ENCODE measurements at places on chromosomes 12 and 14. TPM values are rescaled to one million over a fixed set of nuclear protein-coding genes. Genes with fewer than 3 reads are reported as not detected.

- DNase-seq, result peak; percentile 72
These were observed 1.4 kb downstream of the ATF1 start for GRCh38 chr12:50765095-50765911.

- peak; percentile 64 for DNase-seq
These were observed 6.3 kb downstream of the FLRT2 start for GRCh38 chr14:85535991-85536832.

DNA sequence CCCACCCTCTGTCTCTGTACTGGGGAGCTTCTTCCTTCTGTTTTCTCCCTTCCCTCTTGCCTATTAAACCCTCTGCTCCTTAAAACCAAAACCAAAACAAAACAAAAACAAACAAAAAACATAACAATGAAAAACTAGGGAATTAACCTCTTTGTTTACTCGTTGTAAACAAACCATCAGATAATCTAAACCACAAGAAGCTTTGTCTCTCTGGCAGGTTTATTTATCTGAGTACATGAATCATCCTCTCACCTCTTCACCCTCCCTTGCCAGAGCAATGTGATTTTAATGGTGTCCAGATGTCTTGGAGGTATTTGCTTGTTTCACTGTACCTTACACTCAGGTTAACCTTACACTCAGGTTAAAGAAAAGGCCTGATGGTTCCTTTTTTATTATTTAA is 66.1 kb downstream of the DYRK2 start:
- DNase-seq, result no peak

- no peak for DNase-seq
These were observed 51.3 kb downstream of the MARK3 start for GRCh38 chr14:103436533-103436932.

DNA sequence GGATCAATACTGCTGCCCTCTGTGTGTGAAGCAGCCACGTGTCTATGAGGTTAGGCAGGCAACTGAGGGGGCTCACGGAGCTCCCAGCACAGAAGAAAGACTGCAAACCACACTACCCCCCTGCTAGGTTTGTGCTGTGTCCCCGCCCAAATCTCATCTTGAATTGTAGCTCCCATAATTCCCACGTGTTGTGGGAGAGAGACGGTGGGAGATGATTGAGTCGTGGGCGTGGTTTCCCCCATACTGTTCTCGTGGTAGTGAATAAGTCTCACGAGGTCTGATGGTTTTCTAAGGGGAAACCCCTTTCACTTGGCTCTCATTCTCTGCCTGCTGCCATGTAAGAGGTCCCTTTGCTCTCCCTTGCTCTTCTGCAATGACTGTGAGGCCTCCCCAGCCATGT is 68.6 kb downstream of the ACTN1 start:
- peak; percentile 66 for DNase-seq

GRCh38 chr14:98704441-98704840 is 567.6 kb downstream of the BCL11B start:
- DNase-seq, result no peak

DNA sequence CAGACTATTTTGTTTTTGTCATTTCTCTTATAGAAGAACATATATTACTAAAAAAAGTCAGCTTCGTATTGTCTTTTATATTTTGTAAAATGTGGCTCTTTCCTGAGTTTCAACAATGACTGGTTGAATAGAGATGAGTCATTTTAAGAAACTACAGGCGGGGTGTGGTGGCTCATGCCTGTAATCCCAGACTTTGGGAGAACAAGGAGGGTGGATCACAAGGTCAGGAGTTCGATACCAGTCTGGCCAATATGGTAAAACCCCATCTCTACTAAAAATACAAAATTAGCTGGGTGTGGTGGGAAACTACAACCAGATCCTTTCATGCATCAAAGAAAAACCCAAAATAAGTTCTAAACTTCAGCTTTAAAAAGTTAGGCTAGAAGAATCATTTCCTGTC is 28.8 kb downstream of the HECTD4 start:
- no peak for DNase-seq

DNA sequence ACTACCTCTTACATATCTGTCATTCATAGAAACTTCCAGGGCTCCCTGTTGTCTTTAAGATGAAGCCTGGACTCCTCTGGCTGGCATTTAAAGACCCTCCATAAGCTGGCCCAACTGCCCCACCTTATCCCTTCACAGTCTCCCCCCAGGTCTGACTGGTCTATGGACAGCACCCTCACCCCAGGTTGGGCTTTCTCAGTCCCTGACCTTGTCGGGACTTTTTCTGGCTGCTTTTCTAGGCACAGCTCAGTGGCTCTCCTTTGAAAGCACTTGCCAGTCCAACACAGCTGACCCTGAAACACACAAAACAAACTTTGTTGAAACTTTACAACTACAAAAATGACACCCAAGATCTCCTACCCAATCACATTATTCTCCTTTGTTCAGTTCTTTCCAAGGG is 13.9 kb upstream of the MYH7 start:
- no peak for DNase-seq

DNA sequence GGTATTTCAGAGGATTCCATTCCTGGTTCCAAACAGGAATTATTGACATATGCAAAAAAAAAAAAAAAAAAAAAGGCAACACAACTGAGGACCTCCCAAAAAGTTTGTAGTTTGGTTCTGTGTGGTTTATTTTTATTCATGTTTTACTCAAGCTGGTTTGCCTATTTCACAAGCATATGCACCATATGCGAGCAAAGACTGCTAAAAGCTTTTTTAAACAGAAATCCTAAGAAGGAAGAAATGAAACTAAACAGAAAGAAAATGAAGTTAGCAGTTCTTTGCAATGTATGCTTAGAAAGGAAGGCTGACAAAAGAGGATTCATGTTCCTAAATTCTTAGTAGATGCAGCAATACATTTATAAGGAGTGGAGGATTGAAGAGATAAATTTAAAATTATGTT is 487.6 kb upstream of the FLRT2 start:
- no peak for DNase-seq

DNA sequence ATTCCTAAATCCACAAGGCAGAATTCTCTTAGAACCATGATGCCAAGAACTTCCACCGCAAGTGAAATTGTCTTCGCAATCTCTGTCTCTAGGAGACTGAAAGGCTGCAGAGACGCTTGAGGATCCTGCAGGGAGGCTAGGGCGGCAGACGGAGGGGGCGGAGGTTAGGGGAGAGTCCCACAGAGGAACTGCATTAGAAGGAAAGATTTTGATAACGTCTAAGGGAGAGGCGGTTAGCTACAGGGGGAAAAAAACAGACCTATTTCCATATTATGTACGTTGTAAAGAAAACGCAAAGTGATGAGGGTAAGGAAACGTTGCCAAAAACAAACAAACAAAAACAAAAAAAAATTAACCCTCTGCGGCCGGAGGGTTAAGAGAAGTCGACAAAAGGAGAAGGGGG is 595 bp downstream of the KLHL28 start:
- DNase-seq, result peak; percentile 58

- DNase-seq, result no peak
These were observed 454.1 kb upstream of the FLRT2 start for GRCh38 chr14:85075694-85076476.

- no peak for DNase-seq
These were observed 15.9 kb downstream of the GLIPR1L1 start for GRCh38 chr12:75350413-75350812.

GRCh38 chr14:65321370-65321875 is 91.1 kb upstream of the FUT8 start:
- peak; percentile 3 for DNase-seq

DNA sequence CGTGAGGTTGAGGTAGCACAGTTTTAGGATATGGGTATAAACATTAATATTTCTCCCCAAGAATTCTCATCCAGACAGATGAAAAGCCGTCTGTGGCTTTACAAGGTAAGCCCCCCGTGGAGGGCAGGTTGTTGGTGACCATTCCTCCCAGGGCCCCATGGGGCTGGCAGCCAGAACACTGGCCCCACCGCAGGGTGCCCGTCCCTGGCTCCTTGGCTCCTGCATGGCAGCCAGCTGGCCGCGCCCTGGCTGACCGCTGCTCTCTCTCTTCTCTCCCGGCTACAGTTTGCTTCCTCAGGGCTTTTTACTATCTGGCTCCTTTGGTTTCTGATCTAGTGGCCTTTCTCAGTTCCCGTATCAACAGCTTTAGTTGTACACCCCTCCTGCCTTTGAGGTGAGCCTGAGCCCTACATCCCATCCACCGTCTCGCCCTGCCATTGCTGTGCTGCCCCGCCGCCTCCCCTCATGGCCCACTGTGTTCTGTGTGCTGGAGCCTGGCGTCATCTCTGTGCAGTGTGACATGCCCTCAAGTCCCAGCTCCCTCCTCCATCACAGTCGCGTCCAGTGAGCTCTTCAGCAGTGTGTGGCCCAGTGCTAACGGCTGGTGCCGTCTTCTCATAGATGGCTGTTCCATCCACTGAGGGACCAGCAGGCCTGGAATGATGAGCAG is 25.8 kb downstream of the RAB35 start:
- DNase-seq, result no peak

- peak; percentile 48 for DNase-seq
These were observed 136.1 kb downstream of the FGD4 start for GRCh38 chr12:32535288-32535999.

GRCh38 chr14:65303190-65303898 is 109.2 kb upstream of the FUT8 start:
- no peak for DNase-seq

GRCh38 chr14:73777420-73777819 is 63.2 kb upstream of the PNMA1 start:
- DNase-seq, result no peak

GRCh38 chr12:6249580-6249979 is 49.4 kb downstream of the CD9 start:
- DNase-seq, result no peak

DNA sequence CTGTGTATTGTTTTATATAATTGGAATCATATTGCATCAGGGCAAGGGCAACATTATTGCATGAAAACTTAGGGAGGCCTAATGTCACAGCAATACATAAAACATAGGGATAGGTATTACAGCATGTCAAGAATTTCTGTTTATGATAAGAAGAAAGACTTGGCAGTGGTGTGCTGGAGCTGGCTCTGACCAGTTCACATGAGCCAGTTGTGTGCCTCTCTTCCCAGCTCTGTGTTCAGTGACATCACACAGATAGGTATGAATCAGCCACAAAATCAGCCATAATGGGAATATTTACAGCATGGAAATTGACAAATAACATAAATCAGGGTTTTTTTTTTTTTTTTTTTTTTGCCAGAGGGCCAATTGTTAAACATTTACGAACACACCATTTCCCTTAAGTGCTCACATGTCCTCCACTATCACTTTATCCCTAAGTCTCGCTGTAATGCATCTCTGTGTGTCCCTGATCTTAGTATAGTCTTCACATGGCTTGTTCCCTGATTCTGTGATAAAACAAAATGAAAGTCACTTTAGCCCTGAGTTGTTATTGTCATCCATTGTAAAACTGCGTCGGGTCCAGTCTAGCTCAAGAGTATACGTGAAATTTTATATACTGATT is 31.9 kb upstream of the ACSM4 start:
- no peak for DNase-seq

DNA sequence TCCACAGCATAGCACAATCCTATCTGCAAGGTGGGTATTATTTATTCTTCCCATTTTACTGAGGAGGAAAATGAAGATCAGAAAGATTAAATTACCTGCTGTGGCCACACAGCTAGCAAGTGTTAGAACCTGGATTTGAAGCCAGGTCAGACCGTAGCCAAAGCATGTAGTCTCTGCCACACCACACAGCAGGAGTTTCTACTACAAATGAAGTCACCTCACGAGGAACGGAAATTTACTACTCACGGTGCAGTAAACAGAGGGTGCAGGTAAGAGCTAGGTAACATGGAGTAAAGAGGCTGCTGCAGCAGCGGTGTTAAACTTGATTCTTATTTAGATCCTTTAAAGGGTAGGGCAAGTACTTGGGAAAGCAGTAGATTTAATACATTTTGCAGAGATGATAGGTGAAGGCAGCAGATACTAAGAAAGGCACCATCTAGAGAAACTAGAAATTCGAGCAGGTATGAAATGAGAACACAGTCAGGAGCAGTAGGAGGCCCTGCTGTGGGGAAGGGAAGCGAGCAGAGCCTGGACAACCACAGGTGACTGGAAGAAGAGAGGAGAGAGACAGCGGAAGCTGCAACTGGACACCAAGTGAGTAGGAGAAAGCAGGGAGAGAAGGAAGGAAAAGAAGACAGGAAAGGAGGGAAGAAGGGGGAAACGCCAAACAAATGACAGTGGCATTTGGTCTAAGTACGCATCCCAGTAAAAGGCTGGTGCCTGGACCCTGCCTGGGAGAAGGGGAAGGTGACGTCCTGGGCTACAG is 21.5 kb downstream of the SPTB start:
- DNase-seq, result no peak

GRCh38 chr14:92575748-92576303 is 62.2 kb downstream of the RIN3 start:
- DNase-seq, result no peak

DNA sequence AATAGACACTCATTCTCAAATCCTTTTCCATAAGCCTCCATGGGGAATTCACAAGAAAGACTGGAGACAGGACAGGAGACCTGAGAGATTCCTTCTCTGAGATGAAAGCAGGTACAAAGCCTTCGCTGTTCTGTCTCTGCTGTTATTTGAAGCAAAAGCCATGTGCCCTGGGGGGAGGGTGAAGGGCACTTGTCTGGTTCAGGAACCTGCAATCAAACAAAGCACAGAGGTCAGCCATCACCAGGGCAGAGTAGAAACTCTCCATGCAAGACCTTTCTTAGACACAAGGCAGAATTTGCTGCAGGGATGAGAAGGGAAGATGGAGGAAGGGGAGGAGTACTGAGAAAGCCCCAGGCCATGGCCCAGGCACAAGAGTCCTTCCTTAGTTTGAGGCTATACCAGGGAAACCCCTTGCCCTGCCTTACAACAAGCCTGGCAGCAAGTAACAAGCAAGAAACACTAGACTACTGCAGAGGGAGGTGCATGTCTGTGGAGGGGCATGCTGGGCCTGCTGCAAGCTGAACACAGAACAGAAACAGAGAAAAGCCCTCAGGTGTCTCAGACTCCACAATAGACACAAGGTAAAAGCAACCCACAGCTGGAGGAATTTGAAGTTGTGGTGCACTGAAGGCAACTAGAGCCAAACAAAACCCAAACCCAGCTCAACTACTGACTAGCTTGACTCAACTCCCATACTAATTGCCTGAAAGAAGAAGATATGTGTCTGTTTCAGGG is 7.8 kb upstream of the ART4 start:
- DNase-seq, result peak; percentile 92

DNA sequence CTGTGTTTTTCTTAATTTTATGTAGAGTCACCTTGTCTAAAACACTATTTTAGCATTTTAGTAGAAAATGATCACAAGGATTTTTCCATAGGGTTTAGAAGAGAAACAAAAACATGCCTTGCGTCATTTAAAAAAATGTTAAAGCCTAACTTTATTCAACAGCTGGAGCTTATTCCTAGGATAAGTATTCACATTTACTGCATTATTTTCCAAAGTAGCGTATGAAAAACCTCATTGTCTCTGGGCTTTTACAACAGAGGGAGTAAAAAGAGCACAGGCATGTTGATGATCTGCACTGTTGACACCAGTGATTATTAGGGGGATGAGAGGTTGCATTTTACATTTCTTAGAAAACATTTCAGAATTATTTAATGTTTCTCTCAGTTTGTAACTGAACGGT is 66.1 kb downstream of the FRMD6 start:
- no peak for DNase-seq

- DNase-seq, result no peak
These were observed 5.2 kb downstream of the GALNT9 start for GRCh38 chr12:132324173-132324572.

- DNase-seq, result no peak
These were observed 183.8 kb downstream of the FOXA1 start for GRCh38 chr14:37411079-37411735.

GRCh38 chr12:53204351-53204750 is 2.7 kb downstream of the ITGB7 start:
- DNase-seq, result no peak

Gene PPP1R36
- total RNA-seq, result not detected

Gene TTLL5
- 10.6 TPM for total RNA-seq

Gene KLC1
- 136 TPM for total RNA-seq

Gene DPY19L2
- 4.1 TPM for total RNA-seq

Gene OR4K15
- total RNA-seq, result not detected

Gene LMNTD1
- not detected for total RNA-seq

Gene WSB2
- total RNA-seq, result 223 TPM
